ENCODE measurements at places on chromosomes 13 and 19.
A peak's percentile ranks its signal among the peaks of the same experiment; 100 is the strongest.

DNA sequence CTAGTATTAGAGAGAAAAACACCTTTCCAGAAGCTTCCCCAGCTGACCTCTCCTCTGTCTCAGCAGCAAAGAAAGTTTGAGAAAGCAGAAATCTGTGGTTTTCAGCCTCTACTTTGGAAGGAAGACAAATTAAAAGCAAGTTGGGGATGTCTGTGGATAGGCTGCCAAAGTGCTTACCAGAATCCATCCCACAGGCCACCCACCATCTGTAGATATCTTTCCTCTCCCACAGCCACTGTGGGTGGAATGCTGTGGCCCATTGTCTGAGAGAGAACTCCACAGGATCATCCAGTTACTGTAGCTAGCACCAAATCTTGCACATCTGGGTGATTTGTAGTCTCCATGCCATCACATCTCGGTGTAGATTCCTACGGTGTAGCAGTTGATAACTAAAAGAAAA lies 133.5 kb downstream of the DNAJC15 start:
- no peak for DNase-seq

DNA sequence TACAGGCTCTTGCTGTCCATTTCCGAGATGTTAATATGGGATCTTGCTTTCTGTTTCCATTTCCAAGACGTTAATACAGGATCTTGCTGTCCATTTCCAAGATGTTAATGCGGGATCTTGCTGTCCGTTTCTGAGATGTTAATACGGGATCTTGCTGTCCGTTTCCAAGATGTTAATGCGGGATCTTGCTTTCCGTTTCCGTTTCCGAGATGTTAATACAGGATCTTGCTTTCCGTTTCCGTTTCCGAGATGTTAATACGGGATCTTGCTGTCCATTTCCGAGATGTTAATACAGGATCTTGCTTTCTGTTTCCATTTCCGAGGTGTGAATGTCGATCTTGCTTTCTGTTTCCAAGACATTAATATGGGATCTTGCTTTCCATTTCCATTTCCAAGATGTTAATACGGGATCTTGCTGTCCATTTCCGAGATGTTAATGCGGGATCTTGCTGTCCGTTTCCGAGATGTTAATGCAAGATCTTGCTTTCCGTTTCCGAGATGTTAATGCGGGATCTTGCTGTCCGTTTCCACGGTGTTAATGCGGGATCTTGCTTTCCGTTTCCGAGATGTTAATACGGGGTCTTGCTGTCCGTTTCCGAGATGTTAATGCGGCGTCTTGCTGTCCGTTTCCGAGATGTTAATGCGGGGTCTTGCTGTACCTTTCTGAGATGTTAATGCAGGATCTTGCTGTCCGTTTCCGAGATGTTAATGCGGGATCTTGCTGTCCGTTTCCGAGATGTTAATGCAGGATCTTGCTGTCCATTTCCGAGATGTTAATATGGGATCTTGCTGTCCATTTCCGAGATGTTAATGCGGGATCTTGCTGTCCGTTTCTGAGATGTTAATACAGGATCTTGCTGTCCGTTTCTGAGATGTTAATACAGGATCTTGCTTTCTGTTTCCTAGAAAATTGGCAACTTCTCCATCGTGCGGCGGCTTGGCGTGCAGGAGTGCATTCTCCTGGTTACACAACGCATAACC lies 38.3 kb downstream of the PEX11G start:
- no peak for DNase-seq

- peak; percentile 54 for DNase-seq
These were observed 47.7 kb downstream of the KLF2 start for GRCh38 chr19:16372065-16372915.

DNA sequence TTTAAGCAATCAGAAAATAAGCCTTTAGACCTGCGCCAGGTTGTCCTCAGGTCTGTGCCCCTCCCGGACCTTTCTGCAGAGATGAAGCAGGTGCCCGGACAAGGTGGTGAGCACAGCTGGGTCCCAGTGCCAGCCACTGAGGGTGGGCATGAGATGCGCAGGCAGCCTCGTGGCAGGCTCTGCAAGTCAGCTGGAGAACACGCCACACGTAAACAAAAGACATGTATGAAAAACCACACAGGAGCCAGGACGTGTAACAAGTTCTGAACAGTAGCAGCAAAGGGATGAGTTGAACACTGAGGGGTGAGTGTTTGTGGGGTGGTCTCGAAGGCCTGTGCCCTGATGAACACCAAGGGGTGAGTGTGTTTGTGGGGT lies 68.8 kb upstream of the MCF2L start:
- DNase-seq = peak; percentile 22

GRCh38 chr13:48066310-48066989 lies 28.5 kb downstream of the MED4 start:
- no peak for DNase-seq

GRCh38 chr13:26716984-26717383 lies 43.6 kb downstream of the GPR12 start:
- no peak for DNase-seq

DNA sequence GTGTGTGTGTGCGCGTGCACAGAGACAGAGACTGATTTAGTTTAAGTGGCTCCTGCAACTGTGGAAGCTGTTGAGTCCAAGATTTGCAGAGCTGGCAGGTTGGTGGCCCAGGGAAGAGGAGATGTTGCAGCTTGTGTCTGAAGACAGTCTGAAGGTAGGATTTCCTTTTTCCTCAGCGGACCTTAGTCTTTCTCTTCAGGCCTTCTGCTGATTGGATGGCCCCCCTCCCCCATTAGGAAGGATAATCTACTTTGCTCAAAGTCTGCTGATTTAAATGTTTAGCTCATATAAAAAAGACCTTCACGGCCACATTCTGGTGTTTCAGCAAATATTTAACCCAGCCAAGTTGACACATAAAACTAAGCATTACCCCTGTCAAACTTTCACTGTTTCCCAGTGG lies 84.3 kb downstream of the SLC15A1 start:
- DNase-seq = no peak

- no peak for DNase-seq
These were observed 1405.0 kb downstream of the OLFM4 start for GRCh38 chr13:54433493-54434206.

DNA sequence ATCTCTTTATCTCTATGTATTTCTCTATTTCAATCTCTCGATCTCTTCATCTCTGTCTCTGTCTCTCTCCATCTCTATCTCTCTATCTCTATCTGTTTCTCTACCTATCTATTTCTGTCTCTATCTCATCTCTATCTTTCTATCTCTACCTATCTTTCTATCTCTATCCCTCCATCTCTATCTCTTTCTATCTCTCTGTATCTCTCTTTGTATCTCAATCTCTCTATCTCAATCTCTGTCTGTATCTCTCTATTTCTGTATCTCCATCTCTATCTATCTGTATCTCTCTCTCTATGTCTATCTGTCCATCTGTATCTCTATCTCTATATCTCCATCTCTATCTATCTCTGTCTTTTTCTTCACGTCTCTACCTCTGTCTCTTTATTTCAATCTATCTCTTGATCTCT lies 25.2 kb downstream of the TNFSF9 start:
- DNase-seq = no peak
